HS-27A (cell line): ENCODE measurements at places on chromosomes 7 and 10.

DNA sequence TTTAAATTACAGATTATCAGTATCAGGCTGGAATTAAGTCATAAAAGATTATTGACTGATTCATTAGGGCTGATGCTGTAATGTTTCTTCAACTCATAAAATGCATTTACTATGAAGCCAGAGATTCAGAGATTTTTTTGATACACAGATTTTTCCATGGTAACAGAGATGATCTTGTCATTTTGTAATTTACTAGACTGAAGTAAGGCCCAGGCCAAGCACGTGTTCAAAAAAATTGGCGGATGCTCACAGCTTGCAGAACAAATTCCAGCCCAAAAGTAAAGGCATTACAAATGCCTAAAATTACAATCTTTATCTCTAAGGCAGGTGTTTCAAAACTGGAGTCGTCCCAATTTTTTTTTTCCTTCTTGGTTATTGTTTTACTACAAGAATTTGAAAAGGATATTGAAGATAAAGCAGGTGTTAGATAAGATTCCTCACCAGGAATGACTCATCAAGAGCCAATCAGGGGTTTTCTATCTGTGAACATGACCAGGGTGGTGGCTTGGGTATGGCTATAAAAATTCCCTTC lies 78.4 kb upstream of the MEOX2 start:
- DNase-seq = no peak

GRCh38 chr7:72063330-72063729 lies 348.8 kb downstream of the CALN1 start:
- no peak for DNase-seq

DNA sequence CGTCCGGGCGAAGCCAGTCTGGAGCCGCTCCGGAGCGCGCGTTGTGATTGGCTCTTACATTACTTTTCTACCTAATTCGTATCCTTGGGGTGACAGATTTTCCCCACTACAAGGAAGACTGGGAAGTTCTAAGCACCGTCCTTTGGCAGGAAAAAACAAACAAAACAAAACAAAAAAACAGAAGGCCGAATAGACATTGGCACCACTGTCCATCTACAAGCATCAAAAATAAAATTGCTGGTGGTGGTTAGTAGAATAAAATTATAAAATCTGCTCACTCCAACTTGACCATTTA lies 651 bp upstream of the SKAP2 start:
- no peak for DNase-seq

- DNase-seq = no peak
Measured at GRCh38 chr10:17506856-17507471, 52.6 kb upstream of the ST8SIA6 start.

- DNase-seq = no peak
Measured at GRCh38 chr10:60977161-60978122, 33.5 kb upstream of the RHOBTB1 start.

GRCh38 chr10:44978570-44979280 lies at the start of gene DEPP1:
TSS of gene DEPP1 (minus strand) at chr10:44978809. CDS start at chr10:44978030, 779 bp downstream.
- DNase-seq = no peak

DNA sequence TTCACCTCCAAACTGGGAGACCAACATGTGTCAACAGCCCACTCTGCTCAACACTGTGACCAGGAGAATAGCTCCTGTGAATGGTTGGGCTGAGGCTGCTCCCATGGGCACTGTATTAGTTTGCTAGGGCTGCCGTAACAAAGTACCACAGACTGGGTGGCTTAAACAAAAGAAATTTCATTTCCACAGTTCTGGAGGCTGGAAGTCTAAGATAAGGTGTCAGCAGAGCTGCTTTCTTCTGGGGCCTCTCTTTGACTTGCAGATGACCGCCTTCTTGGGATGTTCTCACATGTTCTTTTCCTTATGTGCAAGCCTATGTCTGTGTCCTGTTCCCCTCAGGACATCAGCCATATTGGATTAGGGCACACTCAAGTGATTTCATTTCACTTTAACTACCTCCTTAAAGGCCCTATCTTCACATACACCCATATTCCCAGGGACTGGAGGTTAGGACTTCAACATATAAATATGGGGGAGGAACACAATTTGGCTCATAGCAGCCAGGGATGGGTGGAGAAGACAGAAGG lies 90.3 kb downstream of the CPED1 start:
- no peak for DNase-seq

GRCh38 chr7:75823198-75823910 lies 9.7 kb upstream of the CCL24 start:
- DNase-seq = no peak

- DNase-seq = no peak
Measured at GRCh38 chr7:28919510-28919909, 38.6 kb downstream of the TRIL start.

- no peak for DNase-seq
Measured at GRCh38 chr10:34176351-34176750, 638.7 kb downstream of the PARD3 start.

DNA sequence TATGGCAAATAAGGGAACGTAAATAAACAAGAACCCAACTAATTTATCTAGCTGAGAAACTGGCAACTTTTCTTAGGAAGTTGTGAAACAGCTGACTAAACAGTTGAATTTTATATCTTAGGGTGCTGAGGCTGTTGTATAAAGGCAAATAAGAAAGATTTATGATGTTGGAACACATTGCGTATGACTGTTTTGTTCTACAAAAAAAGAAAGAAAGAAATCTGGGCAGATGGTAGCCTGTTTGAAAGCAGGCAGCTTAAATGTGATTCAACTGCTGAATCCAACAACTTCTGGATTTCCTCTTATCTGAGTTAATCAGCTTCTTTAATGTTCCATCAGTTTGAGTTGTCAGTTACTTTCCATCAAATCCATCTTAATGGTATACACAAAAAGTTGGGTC lies 214.5 kb downstream of the SNX13 start:
- DNase-seq = no peak

DNA sequence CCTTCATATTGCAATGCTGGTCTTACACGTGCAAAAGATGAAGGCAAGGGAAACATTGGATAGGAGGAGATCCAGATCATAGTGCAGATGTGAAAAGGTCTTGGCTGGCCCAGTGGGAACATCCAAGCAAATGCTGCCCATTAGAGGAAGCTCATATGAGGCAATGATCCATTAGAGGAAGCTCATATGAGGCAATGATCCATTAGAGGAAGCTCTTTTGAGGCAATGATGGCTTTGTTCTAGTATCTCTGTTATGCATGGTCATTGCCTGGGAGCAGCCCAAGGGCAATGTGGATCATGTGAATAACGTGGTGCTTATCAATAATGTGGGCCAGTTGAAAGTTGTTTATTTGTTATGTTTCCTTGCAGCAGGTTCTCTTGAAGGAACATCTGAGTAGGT lies 37.8 kb downstream of the STEAP4 start:
- no peak for DNase-seq

DNA sequence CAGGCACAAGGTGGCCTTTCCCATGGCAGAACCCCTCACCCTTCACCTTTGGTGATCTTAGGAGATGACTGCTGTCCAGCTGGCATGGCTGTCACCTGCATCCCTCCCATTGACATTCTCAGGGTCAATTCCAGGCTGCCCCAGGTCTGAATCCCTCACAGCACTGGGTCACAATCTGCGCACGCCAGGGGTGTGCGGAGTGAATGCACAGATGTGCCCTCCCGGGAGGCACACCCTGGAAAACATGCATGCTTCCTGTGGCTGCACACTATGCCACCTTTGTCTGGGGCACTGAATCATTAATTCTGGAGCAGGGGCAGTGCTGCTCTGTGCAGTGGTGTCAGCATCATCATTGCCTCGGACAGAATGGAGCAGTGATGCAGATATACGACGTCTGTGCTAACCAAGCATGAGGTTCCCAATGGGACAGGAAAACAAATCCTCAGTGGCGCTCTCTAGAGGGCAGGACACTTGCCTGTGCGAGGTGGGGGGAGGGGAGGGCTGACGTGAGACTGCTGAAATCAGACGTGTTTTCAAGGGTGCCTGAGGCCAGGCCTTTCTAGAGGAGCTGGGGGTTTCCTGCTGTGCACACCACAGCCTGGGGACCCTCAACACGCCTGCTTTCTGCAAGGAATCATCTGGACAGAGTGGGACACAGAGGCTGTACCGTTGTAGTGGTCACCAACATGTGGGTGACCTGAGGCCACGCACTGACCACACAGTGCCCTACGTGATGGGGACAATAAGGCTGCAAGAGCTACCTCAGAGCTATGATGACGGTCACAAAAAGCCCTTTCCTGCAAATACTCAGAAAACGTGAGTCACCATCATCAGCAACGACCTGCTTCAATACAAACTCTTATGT lies 77.9 kb downstream of the HIPK2 start:
- no peak for DNase-seq

DNA sequence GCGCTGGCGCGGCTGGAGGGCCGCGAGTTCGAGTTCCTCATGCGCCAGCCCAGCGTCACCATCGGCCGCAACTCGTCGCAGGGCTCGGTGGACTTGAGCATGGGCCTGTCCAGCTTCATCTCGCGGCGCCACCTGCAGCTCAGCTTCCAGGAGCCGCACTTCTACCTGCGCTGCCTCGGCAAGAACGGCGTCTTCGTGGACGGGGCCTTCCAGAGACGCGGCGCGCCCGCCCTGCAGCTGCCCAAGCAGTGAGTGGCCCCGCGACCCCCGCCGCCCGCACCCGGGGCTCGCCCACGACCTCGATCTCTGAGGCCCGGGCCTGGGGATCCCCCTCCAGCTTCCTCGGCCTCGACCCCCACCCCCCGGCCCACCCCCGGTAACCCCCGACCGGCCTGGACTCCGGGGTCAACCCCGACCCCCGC lies 537 bp downstream of the FOXK1 start:
- no peak for DNase-seq

DNA sequence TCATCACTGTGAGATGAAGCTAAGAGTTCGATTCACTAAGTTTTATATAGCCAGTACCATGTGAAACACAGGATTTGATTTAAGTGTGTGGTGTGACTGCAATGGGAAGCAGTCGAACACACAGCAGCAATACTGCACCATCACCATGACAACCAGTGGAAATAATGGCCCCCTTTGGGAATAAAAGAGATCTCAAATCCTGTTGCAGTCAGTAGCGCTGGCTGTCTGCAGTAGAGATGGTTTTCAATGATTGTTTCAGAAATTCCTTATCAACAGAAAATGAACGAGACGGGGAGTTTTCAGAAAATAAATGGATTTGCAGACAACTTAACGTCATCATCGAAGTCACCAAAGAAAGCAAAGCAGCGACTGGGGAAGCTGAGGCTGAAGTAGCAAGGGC lies 91.0 kb downstream of the PTPRE start:
- DNase-seq = no peak

DNA sequence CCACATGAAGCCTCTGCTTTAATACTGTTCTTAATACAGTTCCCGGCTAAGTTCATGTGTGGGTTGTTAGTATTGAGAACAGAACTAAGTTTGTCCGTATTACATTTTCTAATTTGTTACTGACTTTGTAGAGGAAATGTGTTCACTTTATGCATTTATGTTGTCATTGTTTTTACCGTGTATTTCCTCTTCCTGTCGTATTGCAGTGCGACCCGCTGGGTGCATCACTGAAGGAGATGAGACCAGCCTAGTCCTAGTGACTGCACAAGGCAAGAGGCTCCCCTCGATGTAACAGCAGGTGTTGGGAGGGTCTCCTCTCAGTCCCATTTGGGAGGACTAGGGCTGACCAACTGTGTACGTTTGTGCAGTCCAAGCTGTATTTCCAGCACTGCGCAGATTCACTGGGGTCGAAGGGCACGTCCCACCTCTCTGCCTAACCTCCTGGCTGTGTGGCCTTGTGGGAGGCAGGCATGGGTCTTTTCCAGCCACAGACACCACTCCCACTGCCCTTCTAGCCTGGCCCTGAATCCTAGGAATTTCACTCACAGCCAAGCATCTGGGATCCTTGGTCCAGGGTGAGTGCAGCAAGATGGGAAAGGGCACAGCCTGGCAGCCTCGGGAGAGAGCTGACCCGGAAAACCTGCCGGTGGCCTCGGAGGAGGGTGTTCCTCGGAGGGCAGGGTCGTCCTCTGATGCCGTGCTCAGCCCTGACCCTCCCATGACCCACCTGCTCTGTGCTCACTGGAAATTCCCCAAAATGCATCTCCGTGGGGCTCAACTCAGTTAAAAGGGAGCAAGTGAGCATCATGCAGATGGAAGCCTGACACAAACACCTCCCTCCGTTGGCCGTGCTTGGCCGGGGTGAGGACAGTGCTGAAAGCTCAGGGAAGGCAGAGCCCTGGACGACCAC lies 63.9 kb upstream of the FAM20C start:
- DNase-seq = no peak

- no peak for DNase-seq
Measured at GRCh38 chr10:27884185-27884641, 114.7 kb downstream of the ODAD2 start.

- DNase-seq = no peak
Measured at GRCh38 chr10:73219384-73219783, 27.7 kb downstream of the DNAJC9 start.

- DNase-seq = no peak
Measured at GRCh38 chr7:36881233-36881874, 157.1 kb upstream of the AOAH start.

GRCh38 chr7:26005683-26006410 lies 146.2 kb upstream of the NFE2L3 start:
- DNase-seq = no peak

GRCh38 chr7:36601601-36602000 lies 122.7 kb downstream of the AOAH start:
- no peak for DNase-seq

GRCh38 chr10:28047061-28047460 lies 48.2 kb upstream of the ODAD2 start:
- DNase-seq = no peak

- DNase-seq = no peak
Measured at GRCh38 chr7:115195208-115195607, 273.3 kb downstream of the MDFIC start.

GRCh38 chr10:103307594-103307993 lies 30.7 kb downstream of the INA start:
- DNase-seq = no peak

- DNase-seq = no peak
Measured at GRCh38 chr7:112365551-112365950, 84.7 kb upstream of the IFRD1 start.

- no peak for DNase-seq
Measured at GRCh38 chr10:43679509-43679908, 30.8 kb upstream of the ZNF32 start.

GRCh38 chr10:91590904-91591796 lies 41.7 kb downstream of the PPP1R3C start:
- no peak for DNase-seq

GRCh38 chr10:69057261-69057950 lies 30.5 kb upstream of the SRGN start:
- DNase-seq = no peak

- no peak for DNase-seq
Measured at GRCh38 chr10:87916515-87916914, 53.1 kb downstream of the PTEN start.

DNA sequence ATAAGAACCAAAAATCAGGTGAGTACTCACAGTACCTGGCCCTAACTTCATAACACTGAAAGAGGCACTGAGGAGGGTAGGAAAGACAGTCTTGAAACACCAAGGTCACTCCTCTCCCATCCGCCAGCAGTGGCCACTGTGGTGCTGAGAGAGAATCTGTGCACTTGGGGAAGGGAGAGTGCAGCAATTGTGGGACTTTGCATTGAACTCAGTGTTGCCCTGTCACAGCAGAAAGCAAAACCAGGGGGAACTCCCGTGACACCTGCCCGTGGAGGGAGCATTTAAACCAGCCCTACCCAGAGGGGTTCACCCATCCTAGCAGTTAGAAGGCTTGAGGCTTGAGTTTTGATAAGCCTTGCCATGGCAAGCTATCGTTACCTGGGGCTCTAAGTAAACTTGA lies 35.2 kb upstream of the MAP3K8 start:
- no peak for DNase-seq

- DNase-seq = no peak
Measured at GRCh38 chr7:105011831-105012502, 2.0 kb upstream of the KMT2E start.
